Natural killer cell (primary cell): ENCODE measurements at places on chromosomes 6 and 20.
A peak's percentile ranks its signal among the peaks of the same experiment; 100 is the strongest.

DNA sequence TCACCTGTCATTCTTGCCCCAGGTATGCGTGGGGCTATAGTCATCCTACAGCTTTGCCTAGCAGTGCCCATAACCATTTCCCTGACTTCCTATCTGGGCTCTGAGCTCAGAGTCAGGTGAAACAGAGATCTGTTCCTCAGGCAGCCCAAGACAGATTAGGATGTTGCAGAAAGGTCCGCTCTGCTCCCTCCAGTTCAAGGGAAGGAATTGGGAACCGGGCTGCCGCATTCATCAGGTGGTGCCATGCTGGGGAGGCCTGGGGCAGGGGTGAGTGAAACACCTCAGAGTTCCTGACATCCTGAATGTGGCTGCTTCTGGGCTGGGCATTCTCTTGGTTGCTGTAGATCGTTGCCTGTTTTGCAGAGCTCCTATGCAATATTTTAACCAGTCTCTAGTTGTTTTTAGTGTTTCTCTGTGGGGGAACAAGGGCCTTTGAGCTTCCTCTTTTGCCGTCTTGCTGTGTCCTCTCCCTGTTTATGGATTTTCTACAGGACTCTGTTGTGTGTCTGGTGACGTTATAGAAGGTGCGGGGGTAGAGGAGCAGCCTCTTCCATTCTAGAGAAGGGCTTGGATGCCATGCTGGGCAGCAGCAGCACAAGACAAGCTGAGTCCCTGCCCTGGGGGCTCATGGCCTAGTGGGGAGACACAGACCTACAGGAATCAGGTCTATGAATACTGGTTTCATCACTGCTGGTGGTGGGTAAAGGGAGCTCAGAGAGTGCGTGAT lies 9.2 kb downstream of the ENTPD6 start:
- no peak for DNase-seq

GRCh38 chr20:24663496-24663895 lies 194.1 kb downstream of the SYNDIG1 start:
- no peak for DNase-seq

DNA sequence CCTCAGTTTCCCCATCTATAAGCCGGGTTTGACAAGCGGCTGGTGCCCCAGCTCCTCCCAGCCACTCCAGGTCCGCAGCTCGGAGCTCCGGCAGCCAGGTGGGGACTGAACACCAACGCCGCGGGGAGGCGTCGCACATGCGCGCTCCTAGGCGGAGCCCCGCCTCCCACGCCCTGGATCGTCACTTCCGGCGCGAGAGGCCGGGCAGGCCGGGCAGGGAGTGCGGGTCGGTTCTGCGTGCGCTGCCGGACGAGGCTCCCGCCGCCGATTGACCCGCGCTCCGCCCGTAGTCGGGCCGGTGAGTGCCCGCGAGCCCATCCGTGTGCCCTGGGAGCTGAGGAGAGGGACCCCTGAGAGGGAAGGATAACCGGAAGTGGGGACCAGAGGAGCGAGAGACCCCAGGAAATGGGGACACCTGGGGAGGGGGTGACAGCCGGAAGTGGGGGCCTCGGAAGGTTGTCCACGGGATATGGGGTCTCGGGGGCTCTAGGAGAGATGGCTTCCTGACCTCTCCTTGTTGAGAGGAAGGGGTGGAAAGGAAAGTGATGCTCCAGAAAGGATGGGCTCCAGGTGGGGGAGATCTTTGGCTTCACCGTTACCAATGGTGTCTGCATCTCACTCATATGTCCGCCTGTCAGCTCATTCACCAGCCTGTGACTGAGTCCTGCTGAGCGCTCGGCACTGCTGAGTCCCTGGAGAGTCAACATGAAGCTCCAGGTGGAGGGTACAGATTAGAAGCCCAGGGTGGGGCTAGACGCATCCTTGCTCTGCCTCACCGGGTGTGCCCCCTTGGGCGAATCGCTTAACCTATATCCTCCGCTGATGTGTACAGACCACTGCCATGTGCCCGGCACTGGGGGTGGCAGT lies at the start of gene TTPAL:
Gene TTPAL, plus strand, starts transcription at position 181 of the 867 bp plus-strand sequence. CDS start 4,126 bp downstream, outside the sequence.
- DNase-seq, result peak; percentile 96

DNA sequence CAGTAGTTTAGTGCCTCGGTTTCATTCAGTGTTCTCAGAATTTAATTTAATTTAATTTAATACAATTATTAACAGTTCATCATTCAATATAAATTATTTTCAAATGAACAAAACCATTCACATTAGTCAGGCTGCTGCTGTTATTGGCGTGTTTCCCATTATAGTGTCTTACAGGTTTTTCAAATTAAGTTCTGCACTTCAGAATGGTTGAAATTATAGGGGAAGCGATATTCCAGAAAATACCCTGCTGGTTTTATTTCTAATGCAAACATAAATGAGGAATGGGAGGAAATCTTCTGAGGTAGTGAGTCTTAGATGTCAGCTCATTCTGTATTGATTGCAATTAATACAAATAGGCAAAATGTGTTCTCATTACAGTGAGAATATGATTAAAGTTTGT lies 37.6 kb downstream of the OPN5 start:
- DNase-seq, result no peak

DNA sequence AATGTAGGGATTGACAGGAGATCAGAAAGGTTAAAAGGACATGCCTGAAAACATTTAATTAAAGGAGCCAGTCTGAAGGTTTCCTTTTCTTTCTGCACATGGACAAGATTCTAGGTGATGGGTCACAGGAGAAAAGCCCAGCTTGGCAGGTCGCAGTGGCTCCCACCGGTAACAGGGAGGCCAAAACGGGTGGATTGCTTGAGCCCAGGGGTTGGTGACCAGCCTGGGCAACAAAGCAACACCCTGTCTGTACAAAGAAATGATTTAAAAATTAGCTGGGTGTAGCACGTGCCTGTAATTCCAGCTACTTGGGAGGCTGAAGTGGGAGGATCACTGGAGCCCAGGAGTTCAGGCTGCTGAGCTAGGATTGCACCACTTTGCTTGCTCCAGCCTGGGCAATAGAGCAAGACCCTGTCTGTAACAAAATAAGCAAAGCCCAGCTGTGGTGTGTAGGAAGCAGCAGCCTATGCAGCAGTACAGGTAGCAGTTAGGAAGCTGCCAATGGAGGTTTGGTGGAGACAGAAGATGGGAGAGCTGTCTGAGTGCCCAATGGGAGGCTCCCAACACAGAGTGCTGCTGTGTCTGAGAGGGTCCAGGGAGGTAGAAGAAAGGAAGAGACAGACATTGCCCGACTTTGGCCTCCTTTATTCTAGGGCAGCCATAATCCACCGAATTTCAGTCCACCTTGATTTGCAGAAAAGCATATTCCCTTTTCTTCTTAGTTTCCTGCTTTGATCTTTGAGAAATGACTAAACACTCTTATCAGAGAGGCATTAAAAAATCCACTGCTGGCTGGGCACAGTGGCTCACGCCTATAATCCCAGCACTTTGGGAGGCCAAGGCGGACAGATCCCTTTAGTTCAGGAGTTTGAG lies 7.1 kb upstream of the AP5S1 start:
- DNase-seq, result no peak

DNA sequence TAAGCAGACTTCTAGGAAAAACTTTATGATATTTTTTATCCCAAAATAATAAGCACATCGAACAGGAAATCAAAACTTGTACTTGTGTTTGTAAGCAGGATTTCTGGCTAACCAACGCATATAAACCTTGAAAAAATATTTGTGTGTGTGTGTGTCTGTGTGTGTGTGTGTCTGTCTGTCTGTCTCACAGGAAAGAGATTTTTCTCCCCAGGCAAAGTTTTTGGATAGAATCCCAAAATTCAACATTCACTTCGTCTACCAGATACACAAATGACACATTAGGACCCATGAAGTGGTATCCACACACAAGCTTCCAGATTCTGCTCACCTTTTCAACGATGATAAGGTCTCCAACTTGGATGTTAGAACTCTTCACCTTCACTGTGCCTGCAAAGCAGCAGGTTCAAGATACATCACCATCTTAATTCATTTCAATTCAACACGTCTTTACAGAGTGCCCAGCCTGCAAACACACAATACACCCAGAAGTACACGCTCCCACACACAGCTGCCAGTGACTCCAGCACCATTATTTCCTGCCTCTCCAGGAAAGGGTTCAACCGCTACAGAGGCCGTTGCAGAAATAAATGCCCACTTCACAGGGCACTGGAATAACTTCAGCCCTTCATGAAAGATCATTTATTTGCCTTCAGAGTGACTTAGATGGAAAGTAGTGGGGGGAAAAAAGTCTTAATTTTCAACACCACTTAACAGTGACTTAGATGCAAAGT lies 70.9 kb downstream of the ATP9A start:
- DNase-seq, result no peak

GRCh38 chr6:162198076-162198475 lies 529.5 kb downstream of the PRKN start:
- no peak for DNase-seq

- no peak for DNase-seq
These were observed 2.1 kb upstream of the ZBTB12 start for GRCh38 chr6:31903957-31904356.

DNA sequence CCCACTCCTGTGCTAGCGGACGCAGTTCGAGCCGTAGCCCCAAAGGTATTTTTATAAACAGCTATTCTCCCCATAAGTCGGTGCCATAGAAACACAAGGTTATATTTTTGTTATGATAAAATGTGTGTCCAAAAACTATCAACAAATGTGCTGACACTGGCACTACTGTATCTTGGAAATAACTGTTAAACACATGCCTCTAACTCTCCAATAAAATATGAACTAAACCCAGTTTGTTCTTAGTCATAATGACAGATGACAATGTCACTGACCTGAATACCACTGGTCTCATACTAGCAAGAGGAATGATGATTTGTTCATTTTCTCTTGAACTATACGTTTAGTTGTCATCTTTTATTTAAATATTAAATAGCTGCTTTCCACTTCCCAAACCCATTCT lies 51.4 kb upstream of the NUP153 start:
- DNase-seq, result no peak

GRCh38 chr6:39210450-39210849 lies 18.8 kb downstream of the KCNK5 start:
- DNase-seq, result no peak

DNA sequence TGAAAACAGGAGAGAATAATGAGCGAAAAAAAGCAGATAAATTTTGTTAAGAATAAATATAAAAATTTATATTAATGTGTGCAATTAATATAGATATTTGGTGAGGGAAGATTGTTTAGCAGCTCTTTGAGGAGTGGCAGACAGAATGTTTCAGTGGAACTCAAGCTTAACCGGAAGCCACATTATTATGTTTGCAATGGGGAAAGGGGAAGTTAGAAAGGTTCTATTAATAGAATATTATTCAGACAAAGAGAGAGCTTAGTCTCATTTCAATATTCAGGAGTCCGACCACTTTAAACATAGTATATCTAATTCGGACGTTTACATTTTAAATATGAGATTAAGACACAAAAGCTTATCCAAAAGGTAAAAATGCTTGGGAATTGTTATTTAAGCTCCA lies 81.6 kb upstream of the KHDRBS2 start:
- no peak for DNase-seq

GRCh38 chr6:141169419-141169818 lies 963.3 kb upstream of the GJE1 start:
- DNase-seq, result no peak

DNA sequence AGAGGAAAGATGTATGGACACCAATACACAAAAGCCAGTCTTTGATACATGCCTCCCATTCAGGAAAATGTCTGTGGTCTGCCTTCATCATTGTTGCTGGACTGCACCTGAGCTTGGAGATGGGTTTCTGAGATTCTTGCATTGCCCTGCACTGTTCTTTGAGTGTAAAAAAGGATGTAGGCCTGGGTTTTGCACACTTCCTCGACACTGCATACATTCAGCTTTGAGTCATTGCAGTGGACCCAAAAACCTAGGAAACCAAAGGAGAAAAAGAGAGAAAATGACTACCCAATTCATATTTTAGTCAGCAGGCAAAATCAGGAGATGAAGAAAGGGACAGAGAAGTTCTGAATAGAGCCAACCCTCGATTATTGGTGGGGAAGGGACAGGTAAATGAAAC lies 9.0 kb downstream of the TOMM6 start:
- no peak for DNase-seq

DNA sequence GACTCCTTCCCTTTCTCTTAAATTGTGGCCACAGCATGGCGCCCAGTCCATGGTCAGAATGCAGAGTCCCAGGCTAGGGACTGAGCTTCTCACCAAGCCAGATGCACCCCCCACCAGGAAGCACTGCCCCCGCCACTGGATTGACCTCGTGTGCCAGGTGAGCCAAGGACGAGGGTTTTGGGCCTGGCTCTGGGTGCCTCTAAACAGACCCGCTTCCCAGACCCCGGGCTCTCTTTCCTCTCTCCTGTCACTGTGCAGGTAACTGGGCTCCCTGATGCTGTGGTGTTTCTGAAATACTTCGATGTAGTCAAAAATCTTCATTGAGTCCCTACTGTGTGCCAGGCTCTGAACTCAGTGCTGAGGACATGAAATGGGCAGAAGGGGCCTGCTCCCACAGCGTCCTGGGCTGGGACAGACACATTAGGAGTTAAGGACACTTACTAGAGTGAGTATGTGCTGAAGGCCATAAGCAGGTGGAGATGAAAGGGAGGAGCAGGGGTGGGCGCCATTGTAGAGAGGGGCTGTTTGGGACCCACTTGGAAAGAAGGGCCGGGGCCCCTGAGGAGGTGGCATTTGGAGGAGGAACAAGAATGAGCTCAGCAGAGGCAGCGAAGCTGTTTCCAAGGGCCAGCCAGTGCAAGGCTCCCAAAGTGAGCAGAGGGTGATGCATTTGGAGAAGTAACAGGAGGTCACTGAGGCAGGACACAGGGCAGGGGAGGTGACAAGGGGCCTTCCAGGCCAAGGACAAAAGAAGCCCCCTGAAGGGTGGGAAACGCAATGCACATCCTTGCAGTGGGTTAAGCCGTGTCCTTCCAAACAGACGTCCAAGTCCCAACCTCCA lies 217.1 kb downstream of the ANKRD60 start:
- no peak for DNase-seq
